ENCODE measurements at places on chromosomes 1 and 21. TPM values are rescaled to one million over a fixed set of nuclear protein-coding genes. Genes with fewer than 3 reads are reported as not detected.

NHLH1 gene
- total RNA-seq, result not detected

LEPROT gene
- 54.9 TPM for total RNA-seq

TLCD4 gene
- 91.6 TPM for total RNA-seq

FAM72A gene
- 0.35 TPM for total RNA-seq

TMCC2 gene
- total RNA-seq, result 4.0 TPM

MMEL1 gene
- not detected for total RNA-seq

GPR161 gene
- total RNA-seq, result 3.0 TPM

ATP1A1 gene
- total RNA-seq, result 192 TPM

KMO gene
- total RNA-seq, result 0.13 TPM

ZYG11A gene
- total RNA-seq, result not detected

OR6N2 gene
- not detected for total RNA-seq

THAP3 gene
- total RNA-seq, result 8.8 TPM

NPHS2 gene
- total RNA-seq, result not detected

KRTAP23-1 gene
- total RNA-seq, result not detected

TCHH gene
- 0.05 TPM for total RNA-seq
